ENCODE measurements at places on chromosomes 3 and 15.

- no peak for DNase-seq
These were observed 75.8 kb downstream of the CBLB start for GRCh38 chr3:105793040-105793439.

- DNase-seq, result no peak
These were observed 23.0 kb upstream of the FURIN start for GRCh38 chr15:90845201-90845949.

DNA sequence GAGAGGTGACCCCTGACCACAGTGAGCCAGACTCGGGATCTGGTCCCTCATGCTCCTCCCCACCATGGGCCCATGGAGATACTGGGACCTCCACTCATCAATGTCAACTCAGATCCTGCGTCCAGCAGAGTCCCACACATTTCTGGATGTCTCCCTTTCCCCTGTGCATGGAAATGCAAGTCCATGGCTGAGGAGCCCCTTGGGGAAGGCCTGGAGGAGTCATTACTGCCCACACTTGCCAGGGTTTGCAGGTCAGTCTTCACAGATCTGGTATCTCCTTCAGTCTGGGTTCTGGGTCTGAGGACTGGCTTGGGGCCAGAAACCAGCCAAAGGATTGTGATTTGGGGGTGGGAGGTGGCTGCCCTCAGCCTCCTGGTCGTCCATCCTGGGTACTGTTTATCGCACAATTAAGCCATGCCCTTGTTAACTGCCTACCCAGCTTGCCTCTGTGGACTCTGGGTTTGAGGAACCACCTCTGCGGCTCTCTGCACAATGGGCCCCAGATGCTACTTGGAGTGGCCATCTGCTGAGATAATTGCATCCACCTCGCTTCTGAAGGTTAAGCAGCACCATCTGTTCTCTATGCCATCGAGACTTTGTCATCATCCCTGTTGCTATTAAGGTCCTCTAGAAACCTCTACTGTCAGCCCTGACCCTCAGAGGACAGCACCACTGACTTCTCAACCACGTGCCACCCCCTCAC is 49.9 kb upstream of the KLF13 start:
- no peak for DNase-seq

DNA sequence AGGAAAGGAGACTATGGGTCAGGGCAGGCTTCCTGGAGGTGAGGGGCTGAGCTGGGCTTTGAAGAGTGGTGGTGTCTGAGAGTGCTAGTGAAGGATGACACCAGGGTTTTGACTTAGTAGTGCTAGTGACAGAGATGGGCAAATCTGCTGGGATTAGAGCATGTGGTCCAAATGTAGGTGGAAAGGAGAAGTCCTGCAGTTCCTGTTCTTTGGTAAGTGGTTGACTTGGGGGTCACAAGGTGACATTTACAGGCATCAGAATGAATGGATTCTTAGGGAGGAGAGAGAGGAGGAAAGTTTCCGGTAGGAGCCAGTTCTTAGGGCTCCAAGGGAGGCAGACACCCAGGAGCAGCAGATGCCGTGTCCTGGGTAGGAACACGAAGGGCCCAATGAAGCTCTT is 796 bp upstream of the DOCK3 start:
- DNase-seq, result no peak

DNA sequence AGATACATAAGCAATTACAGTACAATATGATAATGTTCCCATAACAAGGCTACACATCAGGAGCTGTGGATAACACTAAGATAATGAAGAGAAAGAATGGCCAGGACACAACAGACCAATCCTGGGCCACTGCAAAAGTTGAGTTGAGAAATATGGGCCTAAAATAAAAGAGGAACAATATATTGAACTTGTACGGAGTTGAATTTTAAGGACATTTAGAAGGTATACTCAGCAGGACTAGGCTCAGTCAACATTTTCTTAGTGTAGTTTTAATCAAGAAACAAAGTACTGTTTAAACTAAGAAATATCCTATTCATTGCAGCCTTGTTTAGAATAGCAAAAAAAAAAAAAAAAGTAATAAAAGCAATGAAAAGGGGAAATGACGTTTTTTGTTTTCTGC is 24.3 kb downstream of the HERC1 start:
- no peak for DNase-seq

DNA sequence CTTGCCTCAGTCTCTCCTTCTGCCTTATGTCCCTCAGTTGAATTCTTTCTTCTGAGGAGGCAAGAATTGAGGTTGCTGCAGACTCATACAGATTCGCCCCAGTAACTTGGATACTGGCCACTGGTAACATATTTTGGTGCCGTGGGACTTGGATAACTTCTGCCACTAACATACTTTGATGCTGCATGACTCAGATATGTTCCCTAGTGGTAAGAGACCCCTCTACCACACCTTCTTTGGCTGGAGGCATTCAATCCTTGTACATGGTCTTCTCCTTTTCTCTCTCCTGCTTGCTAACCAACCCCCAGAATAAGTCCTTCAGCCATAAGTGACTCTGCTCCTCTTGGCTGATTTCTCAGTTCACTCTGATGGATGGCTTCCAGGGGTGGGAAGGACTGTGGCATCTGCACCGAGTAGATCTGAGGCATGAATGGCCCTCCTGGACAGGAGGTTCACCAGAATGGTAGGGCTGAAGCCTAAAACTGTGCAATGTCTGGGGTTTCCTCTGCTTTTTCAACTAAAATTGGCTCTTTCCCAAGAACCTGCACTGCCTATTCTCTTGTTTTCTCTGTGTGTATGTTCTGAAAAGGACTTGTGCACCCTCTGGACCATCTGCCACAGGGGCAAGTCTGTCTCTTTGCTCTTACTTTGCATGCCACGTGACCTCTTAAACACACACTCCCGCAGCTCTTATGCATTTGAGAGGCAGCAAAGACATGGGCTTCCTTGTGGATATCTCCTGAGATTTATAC is 55.5 kb upstream of the FSTL1 start:
- DNase-seq, result no peak
